Activated T-cell treated with anti-CD3 and anti-CD28 coated beads, Interleukin-2, amount 50 U/mL, for 72 hours (primary cell): ENCODE measurements at places on chromosomes 6 and 20.

GRCh38 chr6:47631797-47632196 lies 66.6 kb upstream of the ADGRF4 start:
- no peaks in the 10 kb centered on the region for H3K36me3 ChIP-seq
- H3K27me3 ChIP-seq = peaks cover under 1% of the 10 kb centered on the region
- H3K4me1 ChIP-seq = peaks cover 11% of the 10 kb centered on the region
- no peak overlapping the region for H3K4me3 ChIP-seq
- no peak overlapping the region for H3K27ac ChIP-seq

DNA sequence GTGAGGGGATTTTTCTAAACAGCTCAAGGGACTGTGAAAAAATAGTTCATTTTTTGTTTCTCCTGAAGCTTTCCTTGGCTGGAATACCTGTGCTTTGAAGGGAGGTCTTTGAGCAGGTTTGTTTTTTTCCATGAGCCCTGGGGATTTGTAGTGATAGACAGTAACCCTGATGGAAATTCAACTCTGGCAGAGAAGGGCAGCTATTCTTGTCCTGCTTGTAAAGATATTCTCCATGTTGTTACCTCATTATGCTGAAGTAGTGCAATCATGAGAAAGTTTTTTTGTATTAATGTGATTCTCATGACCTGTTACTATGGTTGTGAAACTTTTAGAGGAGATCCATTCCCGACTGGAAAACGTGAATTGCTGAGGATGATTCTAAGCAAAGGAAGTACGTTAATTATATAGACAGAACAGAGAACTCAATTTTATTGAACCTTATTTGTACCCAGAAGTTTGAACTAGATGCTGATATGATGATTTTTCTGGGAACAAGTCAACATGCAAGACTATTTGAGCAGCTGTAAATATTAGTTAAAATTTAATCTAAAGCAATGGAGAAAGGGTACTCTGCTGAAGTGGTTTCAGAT lies 12.5 kb downstream of the UTRN start:
- peaks cover 11% of the 10 kb centered on the region for H3K4me1 ChIP-seq
- H3K36me3 ChIP-seq = peaks cover 2% of the 10 kb centered on the region
- H3K27ac ChIP-seq = no peak overlapping the region
- DNase-seq = no peak

- H3K27ac ChIP-seq = no peak overlapping the region
- H3K27me3 ChIP-seq = no peaks in the 10 kb centered on the region
- no peak overlapping the region for H3K4me3 ChIP-seq
- no peak for DNase-seq
- H3K4me1 ChIP-seq = no peaks in the 10 kb centered on the region
Observed at GRCh38 chr6:161711938-161712337, 438.1 kb upstream of the AGPAT4 start.

- no peaks in the 10 kb centered on the region for H3K36me3 ChIP-seq
- H3K27ac ChIP-seq = no peak overlapping the region
- peaks cover 3% of the 10 kb centered on the region for H3K27me3 ChIP-seq
Observed at GRCh38 chr20:31579245-31579644, 25.8 kb upstream of the ID1 start.

GRCh38 chr6:70956451-70957283 lies at the start of gene B3GAT2:
TSS of gene B3GAT2 (minus strand) at chr6:70957060. CDS start at chr6:70956429, 631 bp downstream.
- peaks cover 57% of the 10 kb centered on the region for H3K27me3 ChIP-seq
- peak within 1 kb of the TSS; percentile 94 for H3K4me3 ChIP-seq

DNA sequence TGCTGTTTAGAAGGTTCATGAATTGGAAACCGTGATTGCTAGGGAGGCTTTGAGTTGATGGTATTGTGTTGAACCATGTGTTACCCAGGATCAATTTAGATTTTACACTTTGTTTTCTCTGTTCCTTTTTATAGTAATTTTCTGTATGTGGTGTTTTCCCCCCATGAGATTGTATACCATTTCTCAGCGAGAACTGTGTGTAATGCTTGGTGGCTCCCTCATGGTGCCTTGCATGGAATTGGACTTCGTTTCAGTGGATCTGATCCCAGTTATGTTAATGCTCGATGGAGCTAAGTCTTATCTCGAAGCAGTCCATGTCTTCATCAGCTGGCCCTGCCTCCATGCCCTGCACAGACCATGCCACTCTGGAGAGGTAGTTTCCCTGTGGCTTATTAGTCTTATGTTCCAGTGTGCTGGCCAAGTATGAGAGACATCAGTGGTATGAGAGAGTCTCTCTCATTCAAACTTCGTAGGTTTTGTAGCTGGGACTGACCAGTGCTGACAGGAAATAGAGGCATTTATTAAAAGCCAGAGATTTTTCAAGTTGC lies 18.7 kb downstream of the PTPN1 start:
- no peak overlapping the region for H3K4me3 ChIP-seq
- H3K4me1 ChIP-seq = peaks cover 34% of the 10 kb centered on the region
- no peaks in the 10 kb centered on the region for H3K27me3 ChIP-seq

DNA sequence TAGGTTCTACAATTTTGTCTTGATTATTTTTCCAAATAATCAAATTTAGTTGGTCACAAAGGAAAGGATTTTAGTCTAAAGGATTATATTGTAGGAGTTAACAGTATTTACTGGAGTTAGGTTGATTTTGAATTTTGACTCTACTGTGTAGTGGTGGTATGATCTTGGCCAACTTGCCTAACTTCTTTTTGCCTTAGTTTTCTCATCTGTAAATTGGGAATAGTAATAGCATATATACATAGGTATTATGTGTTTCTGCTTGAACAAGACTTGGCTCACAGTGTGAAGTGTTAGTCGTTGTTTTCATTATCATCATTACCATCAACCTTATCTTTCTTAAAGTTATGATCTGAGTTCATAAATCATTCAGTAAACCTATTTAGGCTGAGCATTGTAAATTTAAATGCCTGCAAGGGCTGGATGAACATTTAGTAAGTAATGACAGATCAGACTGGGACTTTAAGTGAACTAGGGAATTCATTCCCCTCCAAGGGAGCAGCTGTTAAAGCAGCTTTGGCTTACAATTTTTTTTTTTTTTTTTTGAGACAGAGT lies 11.2 kb downstream of the ITCH start:
- H3K27ac ChIP-seq = no peak overlapping the region
- H3K4me3 ChIP-seq = no peak overlapping the region
- DNase-seq = no peak

GRCh38 chr6:169092375-169092774 lies 161.3 kb downstream of the THBS2 start:
- H3K36me3 ChIP-seq = peaks cover 8% of the 10 kb centered on the region
- no peak for DNase-seq
- no peaks in the 10 kb centered on the region for H3K27me3 ChIP-seq
- no peak overlapping the region for H3K27ac ChIP-seq
- no peaks in the 10 kb centered on the region for H3K4me1 ChIP-seq

GRCh38 chr6:104017410-104018381 lies 842.0 kb downstream of the HACE1 start:
- no peak for DNase-seq
- no peaks in the 10 kb centered on the region for H3K36me3 ChIP-seq
- H3K27me3 ChIP-seq = no peaks in the 10 kb centered on the region
- H3K4me3 ChIP-seq = no peak overlapping the region
- H3K4me1 ChIP-seq = no peaks in the 10 kb centered on the region
- no peak overlapping the region for H3K27ac ChIP-seq

DNA sequence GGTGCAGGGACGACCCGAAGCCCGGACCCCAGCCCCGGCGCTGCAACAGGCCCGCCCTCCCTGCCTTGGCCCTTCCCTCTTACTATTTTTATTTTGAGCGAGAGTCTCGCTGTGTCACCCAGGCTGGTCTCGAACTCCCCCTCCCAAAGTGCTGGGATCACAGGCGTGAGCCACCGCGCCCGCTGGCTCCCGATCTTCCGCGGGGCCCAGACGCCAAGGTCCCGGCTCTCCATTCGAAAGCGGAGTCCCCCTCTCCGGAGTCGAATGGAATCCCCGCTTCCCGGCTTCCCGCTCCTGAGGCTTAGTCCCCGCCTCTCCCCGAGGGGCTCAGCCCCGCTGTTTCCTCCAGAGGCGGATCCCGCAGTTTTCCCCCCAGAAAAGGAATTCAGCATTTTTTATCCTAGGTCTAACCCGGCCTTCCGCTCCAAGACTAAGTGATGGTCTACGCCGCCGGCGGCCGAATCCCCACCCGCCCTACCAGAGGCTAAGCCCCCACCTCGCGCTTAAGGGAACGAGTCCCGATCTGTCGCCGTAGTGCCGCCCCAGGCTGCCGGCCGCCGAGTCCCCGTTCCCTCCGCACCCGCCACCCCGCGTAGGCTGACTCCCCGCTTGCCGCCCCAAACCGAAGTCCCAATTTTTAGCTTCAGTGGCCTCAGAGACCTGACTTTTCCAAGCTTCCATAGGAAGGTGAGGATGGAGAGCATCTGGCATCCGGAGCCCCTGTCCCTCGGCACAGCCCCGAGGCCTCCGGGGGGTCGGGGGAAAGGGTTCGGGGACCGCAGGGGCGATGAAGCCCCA lies 11.5 kb upstream of the TMC2 start:
- peaks cover 7% of the 10 kb centered on the region for H3K27me3 ChIP-seq
- peak overlapping the region; percentile 91 for H3K27ac ChIP-seq
- DNase-seq = peak; percentile 49
- peaks cover 35% of the 10 kb centered on the region for H3K4me1 ChIP-seq
- peak overlapping the region; percentile 94 for H3K4me3 ChIP-seq
- no peaks in the 10 kb centered on the region for H3K36me3 ChIP-seq

DNA sequence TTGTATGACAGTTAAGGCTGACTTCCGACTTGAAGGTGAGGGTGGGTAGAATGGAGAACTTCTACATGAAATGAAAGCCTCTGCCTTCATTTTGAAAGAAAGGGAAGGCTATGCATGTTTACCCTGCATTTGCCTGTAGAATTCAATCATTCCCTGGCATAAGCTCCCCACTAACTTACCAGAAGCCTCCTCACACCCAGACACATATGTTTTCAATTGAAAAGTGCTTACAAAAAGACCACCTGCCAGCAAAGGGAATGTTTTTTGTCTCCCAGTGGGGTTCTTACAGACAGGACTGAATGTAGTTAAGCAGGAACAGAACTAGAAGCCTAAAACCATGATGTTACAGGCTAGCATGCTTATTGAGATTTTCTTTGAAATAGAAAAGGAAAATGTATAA lies 392.1 kb upstream of the HSF2 start:
- no peaks in the 10 kb centered on the region for H3K27me3 ChIP-seq
- no peaks in the 10 kb centered on the region for H3K36me3 ChIP-seq
- no peak overlapping the region for H3K27ac ChIP-seq
- DNase-seq = no peak
- H3K4me3 ChIP-seq = no peak overlapping the region
- no peaks in the 10 kb centered on the region for H3K4me1 ChIP-seq

DNA sequence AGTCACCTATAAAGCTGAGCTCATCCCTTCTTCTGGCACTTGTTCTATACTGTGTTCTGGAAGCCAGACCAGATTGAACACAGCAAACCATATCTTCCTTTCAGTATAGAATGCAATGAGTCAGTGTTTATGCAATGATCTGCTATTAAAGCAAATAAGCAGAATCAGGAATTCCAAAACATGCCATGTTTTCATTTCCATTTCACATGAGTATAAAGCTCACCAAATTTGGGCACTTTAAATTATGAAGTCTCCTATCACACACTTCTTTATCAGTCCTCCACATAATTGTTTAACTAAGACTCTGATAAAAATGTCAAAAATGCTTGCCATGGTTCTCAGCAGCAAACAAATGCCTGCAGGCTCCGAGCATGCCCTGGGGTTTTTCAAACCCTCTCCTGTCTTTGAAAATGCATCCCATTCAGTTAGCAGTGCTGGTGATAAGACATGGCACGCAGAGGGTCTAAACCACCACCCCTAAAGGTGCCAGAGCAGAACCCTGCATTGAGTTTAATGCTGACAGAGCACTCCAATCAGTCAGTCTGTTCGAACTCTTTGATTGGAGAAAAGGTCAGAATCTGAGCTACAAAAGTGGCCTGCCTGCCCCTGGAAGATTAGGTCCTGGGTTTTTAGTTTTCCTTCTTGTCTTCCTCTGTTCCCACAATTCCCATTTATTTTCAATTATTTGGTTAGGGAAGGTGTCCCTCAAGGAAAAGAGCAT lies 234.1 kb downstream of the GMPR start:
- peak overlapping the region; percentile 84 for H3K4me3 ChIP-seq
- H3K27me3 ChIP-seq = no peaks in the 10 kb centered on the region
- no peak for DNase-seq
- peaks cover 85% of the 10 kb centered on the region for H3K4me1 ChIP-seq

GRCh38 chr20:20690676-20691476 lies 21.6 kb downstream of the RALGAPA2 start:
- H3K4me3 ChIP-seq = no peak overlapping the region
- DNase-seq = no peak
- peaks cover 16% of the 10 kb centered on the region for H3K4me1 ChIP-seq
- H3K27ac ChIP-seq = no peak overlapping the region
- no peaks in the 10 kb centered on the region for H3K36me3 ChIP-seq

DNA sequence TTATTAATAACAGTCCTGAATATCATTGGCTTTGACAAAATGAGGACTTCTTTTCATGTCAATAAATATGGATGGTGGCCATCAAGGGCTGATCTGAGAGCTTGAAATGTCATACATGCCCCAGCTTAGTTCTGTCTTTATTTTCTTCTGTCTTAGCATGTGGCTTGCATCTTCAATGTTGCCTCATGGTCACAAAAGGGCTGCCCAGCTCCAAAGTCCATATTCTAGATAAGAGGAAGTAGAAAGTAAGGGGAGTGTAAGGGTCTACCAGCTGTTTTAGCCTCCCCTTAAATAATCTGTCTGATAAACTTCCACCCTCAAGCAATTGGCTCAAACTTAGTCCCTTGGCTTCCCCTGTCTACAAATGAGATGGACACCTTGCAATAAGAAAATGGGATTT lies 14.2 kb downstream of the BTN2A1 start:
- no peaks in the 10 kb centered on the region for H3K27me3 ChIP-seq
- no peak overlapping the region for H3K4me3 ChIP-seq
- H3K4me1 ChIP-seq = peaks cover 36% of the 10 kb centered on the region
- peaks cover 23% of the 10 kb centered on the region for H3K36me3 ChIP-seq
- no peak overlapping the region for H3K27ac ChIP-seq
